ENCODE measurements at places on chromosomes 3 and 15.

- no peak for DNase-seq
These were observed 24.7 kb downstream of the EOGT start for GRCh38 chr3:68988740-68989139.

DNA sequence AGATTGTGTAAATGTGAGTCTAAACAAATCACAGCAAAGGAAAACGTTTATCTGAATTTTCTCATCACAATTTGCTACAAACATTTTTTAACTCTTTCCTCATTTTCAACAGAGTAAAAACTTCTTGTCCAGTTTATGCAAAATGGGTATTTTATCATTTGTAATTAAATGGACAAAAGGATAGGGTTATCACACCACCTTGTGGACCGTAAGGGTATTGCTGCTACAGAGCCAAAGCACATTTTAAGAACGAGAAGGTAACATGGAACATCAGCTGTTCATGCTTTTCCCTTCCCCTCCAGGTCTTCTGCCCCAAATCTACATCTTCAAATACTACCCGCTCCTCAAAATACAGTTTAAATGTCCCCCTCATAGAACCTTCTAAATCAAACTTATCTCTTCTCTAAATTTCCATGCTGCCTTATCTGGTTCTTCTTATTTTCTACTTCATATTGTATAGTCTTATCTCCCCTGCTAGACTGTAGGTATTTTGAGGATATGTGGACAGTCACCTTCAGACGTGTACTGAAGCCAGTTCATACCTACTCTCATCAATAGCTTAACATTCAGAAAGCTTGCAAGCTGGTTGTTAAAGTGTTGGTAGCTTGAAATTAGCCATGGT lies 12.8 kb upstream of the SETMAR start:
- no peak for DNase-seq

- no peak for DNase-seq
These were observed 17.6 kb downstream of the TKT start for GRCh38 chr3:53238051-53238850.

GRCh38 chr3:158802409-158803268 lies 785 bp downstream of the MFSD1 start:
- DNase-seq = no peak

Measured in stimulated activated CD8-positive, alpha-beta memory T cell treated with anti-CD3 and anti-CD28 coated beads, Interleukin-12 subunit alpha, Interleukin-12 subunit beta, amount 100 ng/mL, for 4 hours (primary cell).